Left cardiac atrium (tissue), 4 donors: ENCODE measurements at places on chromosomes 2 and 18.

DNA sequence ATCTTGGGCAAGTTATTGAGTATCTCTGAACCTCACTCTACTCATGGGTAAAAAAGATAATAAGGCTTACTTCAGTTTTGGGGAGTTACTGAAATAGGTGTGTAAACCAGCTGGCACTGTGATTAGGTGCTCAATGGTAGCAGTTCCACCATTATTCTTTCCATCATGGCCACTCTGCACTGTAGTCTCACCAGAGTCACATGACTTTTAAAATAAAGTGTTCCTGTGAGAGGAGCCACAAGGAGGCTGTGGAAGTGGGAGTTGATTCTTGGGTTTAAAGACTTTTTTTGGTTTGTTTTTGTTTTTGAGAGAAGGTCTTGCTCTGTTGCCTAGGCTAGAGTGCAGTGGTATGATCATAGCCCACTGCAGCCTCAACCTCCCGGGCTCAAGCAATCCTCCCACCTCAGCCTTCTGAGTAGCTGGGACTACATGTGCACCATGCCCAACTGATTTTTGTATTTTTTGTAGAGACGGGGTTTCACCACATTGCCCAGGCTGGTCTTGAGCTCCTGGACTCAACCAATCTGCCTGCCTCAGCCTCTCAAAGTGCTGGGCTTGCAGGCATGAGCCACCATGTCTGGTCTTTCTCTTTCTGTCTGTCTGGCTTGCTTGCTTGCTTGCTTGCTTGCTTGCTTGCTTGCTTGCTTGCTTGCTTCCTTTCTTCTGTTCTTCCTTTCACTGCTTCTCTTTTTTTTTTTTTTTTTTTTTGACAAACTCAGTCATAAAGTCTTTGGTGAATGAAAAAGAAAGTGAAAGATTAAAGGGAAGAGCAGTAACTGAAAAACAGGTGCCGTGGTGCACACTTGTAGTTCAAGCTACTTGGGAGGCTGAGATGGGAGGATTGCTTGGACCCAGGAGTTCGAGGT, 21.2 kb upstream of the ACVR1 start:
- DNase-seq = no peak

- no peak for DNase-seq
Observed at GRCh38 chr18:3499501-3499900, 49.5 kb downstream of the TGIF1 start.

DNA sequence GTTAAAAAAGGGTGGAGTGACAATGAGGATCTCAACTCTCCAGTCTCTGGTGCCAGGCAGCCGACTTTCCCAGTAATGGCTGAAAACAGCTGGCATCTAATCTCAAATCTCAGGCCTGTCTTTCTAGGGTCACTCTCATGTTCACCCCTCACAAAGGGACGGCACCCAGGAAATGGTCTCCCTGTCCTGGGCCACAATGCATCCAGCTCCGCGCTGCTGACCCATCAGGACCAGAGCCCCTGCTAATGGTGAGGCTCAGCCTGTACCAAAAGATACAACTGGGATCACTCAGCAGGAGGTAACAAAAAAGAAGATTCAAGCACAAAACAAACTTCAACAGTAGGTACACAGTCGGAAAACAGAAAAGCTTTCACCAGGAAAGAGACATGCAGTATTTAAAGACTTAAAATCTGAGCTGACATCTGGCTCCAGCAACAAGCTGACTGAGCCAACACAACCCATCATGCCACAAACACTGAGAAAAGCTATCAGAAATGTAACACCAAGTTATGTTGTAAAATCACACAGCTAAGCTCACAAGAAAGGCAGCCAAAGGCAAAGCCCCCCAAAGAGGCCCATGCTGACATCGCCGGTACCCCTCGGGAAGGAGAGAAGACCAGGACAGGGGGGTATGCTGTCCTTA, 13.6 kb upstream of the KIDINS220 start:
- DNase-seq = no peak

GRCh38 chr18:62981566-62981965, 266.2 kb downstream of the PHLPP1 start:
- no peak for DNase-seq

DNA sequence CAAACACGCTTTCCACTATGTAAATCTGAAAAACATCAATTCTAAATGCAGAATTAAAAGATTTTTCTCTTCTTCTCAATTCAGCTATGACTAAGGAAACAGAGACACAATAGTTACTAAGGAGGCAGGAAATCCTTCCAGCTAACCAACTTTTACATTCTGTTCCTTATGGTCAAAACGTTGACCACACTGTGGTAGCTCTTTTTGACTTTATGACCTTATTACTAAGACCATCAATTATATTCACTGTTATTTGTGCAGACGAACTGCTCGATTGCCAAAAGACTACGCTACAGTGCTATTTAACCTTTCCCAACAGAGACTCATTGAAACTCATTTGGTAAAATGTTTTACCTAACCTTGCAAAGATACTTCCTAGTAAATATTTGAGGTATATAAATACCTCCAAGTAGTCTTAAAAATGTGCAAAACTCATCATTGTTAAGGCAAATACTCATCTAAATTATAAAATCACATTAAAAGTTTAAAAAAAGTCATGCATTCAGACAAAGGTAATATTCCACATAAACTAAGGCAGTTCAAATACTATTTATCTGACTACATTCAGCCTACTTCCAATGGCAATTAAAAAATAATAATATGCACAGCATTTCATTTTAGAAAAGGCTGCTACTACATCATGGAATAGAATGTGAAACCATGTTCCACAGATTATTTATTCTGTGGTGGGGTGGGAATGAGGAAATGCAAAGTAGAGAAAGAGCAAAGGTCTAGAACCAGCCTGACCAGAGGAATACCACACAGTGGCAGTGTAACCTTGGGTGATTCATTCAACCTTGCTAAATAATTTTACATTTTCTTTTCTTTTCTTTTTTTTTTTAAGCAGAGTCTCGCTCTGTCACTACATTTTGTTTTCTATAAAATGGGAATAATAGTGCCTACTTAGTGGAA, 139.9 kb downstream of the THADA start:
- no peak for DNase-seq

DNA sequence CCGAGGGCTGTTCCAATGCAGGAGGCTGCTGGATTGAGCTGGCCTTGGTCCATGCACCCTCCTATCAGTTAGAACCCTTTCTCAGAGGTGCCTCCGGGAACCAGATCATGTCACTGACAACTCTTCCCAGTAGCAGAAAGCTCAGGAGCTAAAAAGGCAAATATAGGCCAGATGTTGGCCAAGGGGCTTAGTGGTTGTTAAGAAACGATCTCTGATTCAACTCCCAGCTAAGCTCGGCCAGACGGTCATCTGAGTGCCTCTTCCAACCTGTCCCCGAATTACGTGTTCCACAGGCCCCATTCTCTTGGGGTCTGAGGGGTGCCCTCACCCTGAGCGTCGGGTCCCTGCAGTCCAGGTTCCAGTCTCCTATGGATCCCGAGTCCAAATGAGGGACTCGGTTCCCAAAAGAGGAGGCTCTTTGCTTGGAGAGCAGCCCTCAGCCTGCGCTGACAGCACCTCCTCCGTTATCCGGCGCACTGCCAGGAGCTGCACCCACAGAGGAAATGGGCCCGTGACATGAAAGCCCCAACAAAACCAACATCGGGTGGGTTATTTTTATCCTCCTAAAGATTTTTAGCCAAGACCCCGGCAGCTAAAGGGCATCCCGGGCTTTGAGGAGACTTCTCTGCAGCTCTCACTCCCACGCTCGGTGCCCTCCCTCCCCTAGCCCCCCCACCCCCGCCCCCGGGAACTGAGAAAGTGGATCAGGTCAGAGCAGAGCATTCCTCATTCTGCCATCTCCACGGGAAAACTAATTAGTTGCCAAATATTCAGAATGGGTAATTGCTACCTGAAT, 106.6 kb upstream of the ID2 start:
- no peak for DNase-seq

DNA sequence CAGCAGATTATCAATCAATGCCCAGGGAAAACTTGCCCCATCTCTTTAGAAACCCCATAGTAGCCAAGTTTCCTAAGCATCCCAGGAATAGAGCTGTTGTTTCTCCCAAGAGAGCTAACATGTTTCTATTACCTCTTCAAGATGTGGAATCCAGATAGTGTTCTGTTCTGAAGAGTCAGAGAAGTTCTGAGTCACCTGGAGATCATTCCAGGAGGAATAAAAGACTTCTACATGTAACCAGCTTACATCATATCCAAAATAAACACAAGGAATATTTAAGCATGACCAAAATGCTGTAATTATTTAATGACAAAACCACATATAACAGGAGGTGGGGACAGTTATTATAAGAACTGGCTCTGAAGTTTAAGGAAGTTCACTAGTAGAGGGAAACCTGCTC, 51.0 kb upstream of the GORASP2 start:
- DNase-seq = no peak

- DNase-seq = no peak
Observed at GRCh38 chr2:170465241-170465640, 249.9 kb upstream of the SP5 start.
